ENCODE measurements at places on chromosomes 1 and 21. TPM values are rescaled to one million over a fixed set of nuclear protein-coding genes. Genes with fewer than 3 reads are reported as not detected.

The RGSL1 gene
- total RNA-seq, result not detected

The KRTAP11-1 gene
- not detected for total RNA-seq

The SHE gene
- total RNA-seq, result 20.0 TPM

The SAMD11 gene
- 10.9 TPM for total RNA-seq

The CFHR5 gene
- not detected for total RNA-seq

The IQGAP3 gene
- total RNA-seq, result 0.86 TPM

The OR2AK2 gene
- total RNA-seq, result not detected

The HES5 gene
- 1.4 TPM for total RNA-seq

The HDAC1 gene
- total RNA-seq, result 40.0 TPM

The TEDDM1 gene
- not detected for total RNA-seq

The DNAJB4 gene
- 106 TPM for total RNA-seq

The CD101 gene
- 1.2 TPM for total RNA-seq

The ZNF697 gene
- 14.8 TPM for total RNA-seq

The AMY2A gene
- total RNA-seq, result 0.36 TPM

The C1QB gene
- total RNA-seq, result 129 TPM

The ADGRL4 gene
- 11.2 TPM for total RNA-seq

The CR1L gene
- not detected for total RNA-seq

The GLUL gene
- total RNA-seq, result 344 TPM

The ADAMTS1 gene
- 67.4 TPM for total RNA-seq

The HJV gene
- 164 TPM for total RNA-seq

The IVL gene
- total RNA-seq, result not detected

The KAZN gene
- total RNA-seq, result 14.9 TPM

The UBASH3A gene
- total RNA-seq, result 0.15 TPM

The MTHFR gene
- 62.2 TPM for total RNA-seq

The CD1D gene
- 3.4 TPM for total RNA-seq

The HMCN1 gene
- total RNA-seq, result 14.8 TPM

The NUAK2 gene
- total RNA-seq, result 1.2 TPM

The DYRK3 gene
- 29.8 TPM for total RNA-seq

The TMCC2 gene
- 14.9 TPM for total RNA-seq

The APOBEC4 gene
- not detected for total RNA-seq

The CD34 gene
- total RNA-seq, result 170 TPM

The RAB7B gene
- 3.9 TPM for total RNA-seq

The TMEM52 gene
- 0.34 TPM for total RNA-seq

The GABRD gene
- total RNA-seq, result 0.45 TPM

The LRRIQ3 gene
- 1.3 TPM for total RNA-seq

The HIVEP3 gene
- 7.6 TPM for total RNA-seq

The CFAP107 gene
- total RNA-seq, result not detected

The A3GALT2 gene
- total RNA-seq, result not detected

The SPATA21 gene
- total RNA-seq, result not detected

The MRPL37 gene
- total RNA-seq, result 55.7 TPM

The CASQ2 gene
- 865 TPM for total RNA-seq

The SLC25A34 gene
- 4.4 TPM for total RNA-seq

The IFNGR2 gene
- 41.7 TPM for total RNA-seq

The MTFR1L gene
- total RNA-seq, result 169 TPM

The C8B gene
- not detected for total RNA-seq

The C1orf116 gene
- total RNA-seq, result 0.14 TPM

The OPRD1 gene
- not detected for total RNA-seq

The KIAA1614 gene
- total RNA-seq, result 12.5 TPM

The BSND gene
- not detected for total RNA-seq

The FCGR3B gene
- total RNA-seq, result 4.1 TPM

Data from right cardiac atrium (tissue), 5 donors.